T follicular helper cell (primary cell): ENCODE measurements at places on chromosomes 6 and 20.

DNA sequence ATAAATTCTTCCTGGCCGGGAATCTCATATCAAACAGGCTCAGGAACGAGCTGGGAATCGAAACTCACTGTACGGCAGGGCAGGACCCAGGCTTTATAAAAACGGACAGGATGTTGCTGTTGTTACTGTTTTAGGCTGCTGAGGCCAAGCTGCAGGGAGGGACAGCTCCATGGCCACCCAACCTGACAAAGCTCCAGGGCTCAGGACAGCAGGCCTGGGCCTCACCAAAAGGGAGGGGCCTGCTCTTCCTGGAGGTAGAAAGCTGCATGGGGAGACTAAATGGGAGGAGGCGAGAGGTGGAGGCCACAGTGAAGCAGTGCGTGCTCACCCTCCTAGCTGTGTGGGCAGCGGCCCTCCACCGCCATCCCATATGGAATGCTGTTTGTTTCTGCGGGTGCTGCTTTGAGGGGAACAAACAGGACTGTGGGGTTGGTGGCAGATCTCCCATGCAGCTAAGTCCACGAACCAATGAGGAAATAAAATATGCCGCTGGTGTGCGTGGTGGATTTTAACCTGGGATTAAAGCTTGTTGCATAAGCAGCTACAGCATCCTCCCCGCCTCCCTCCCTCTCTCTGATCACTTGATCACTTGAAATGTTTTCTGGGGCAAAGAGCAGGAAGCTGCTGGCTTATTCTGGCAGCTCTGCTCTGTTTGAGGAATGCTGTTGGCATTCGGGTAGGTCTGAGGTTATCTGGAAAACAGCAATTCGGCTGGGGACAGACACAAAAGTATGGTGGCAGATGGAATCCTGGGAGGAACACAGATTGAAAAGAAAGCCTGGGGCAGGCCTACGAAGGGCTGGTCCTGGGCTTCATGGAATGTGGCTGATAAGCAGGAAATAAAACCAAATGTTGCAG lies 2.4 kb upstream of the ZMYND8 start:
- no peak for DNase-seq

- no peak for DNase-seq
Observed at GRCh38 chr6:119312875-119313338, 36.7 kb downstream of the MAN1A1 start.

GRCh38 chr6:34138191-34138590 lies 7.7 kb downstream of the GRM4 start:
- DNase-seq = no peak

GRCh38 chr6:56984361-56984760 lies 29.5 kb downstream of the BEND6 start:
- no peak for DNase-seq

DNA sequence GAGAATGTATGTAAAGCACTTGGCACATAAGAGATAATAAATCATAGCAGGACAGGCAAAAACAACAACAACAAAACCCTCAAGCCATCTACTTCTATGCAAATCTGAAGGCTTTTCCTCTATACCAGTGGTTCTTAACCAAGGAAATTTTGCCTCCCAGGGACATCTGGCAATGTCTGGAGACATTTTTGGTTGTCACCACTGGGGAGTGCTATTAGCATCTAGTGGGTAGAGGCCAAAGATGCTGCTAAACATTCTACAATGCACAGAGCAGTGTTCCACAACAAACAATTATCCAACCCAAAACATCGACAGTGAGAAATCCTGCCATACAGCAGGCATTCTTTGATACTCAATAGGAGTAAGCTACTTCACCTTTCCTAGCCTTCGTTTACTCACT lies 28.2 kb downstream of the NDRG3 start:
- no peak for DNase-seq

DNA sequence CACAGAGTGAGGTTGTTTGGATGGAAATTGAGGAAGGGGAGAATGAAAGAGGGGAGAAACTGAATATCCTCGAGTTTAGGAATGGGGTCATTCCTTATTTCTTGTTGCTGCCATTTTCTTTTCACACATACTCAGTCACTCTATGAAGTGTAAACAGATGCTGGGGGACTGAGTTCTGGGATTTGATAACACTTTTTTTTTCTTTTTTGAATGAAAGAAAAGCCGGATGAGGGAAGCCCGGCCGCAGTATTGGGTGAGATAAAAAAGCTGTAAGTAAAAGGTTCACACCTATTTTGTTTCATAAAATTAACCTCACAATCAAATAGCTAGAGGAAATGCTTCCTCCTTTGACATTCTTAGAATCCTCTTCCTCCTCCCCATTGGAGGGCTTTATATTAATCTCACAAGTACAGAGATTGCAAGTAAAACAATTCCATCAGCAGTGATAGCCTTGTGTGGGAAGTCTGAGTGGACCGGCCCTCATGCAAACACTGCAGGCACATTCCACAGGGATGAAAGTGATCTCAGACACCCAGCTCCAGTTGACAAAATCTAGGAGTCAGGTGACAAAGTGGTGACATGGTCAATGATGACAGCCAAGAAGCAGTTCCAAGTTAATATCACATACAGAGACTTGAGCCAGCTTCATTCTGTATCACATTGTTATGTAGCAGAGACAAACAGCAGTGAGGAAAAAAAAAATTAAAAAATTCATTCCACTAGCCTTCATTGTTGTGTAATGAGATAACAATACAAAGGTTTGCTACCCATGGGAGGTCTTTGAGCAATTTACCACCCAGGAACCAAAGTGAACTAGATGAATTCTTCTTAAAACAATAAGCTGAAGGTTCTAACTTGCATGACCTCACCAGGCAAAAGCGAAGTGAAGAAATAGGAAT lies 391.1 kb upstream of the HSF2 start:
- DNase-seq = no peak

GRCh38 chr20:11965602-11966001 lies 47.9 kb downstream of the BTBD3 start:
- DNase-seq = no peak

- DNase-seq = no peak
Observed at GRCh38 chr6:40504274-40504673, 82.9 kb downstream of the LRFN2 start.

- no peak for DNase-seq
Observed at GRCh38 chr20:32072168-32072750, 20.2 kb downstream of the HCK start.

DNA sequence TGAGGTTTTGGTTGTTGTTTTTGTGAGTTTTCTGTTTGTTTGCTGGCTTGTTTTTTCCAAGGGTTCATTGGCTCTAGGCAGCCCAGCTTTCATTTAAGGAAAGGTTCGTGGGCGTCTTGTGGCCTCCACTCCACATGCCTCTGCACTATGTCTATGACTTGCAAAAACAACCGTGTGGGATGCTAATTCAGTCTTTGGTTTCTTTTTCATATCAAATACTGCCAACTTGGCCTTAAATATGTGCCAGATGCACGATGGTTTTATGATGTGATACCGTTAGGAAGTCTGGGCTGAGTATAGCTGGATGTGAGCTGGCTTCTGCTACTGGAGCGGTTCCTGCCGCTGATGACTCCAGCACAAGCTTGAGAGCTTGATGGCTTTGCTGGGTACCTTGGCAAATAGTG lies 96.3 kb downstream of the BMP2 start:
- no peak for DNase-seq

DNA sequence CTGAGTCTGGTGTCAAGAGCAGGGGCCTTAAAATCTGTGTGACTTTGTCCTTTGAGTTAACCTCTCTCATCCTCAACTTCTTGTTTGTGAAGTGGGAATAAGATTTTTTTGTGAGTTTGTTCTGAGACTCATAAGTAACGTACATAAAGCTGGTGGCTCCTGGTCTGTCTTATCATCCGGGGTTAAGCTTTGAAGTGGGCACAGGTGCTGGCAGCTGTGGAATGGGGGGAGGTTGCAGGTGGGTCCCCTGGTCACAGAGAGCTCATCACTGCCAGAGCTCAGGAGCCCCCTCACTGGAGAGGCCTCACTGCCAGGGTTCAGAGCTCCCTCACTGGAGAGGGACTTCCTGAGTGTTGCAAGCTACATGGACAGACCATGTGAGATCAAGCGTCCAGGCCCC lies 174.1 kb downstream of the NRN1 start:
- DNase-seq = no peak
